ENCODE measurements at places on chromosomes 1 and 21.

DNA sequence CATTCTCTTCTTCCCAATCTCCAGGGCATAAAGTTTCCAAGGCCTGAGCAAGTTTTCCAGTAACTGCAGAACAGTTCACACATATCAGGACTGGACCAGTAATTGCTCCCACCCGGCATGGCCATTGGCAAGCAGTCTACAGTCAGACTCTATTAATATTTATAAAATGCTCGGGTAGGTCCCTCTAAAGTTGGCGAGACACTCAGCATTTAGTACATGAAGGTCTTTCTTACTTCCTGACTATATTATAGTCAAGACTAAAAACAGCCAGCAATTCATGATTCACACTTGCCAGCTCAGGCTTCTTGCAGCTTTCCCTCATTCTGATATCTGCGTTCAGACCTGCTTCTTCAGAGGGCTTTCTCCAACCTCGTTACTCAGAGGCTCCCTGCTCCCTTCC is 25.4 kb downstream of the GADD45A start:
- no peak for DNase-seq

- no peak for DNase-seq
Measured at GRCh38 chr21:35231090-35231489, 182.0 kb upstream of the RUNX1 start.

GRCh38 chr1:246001142-246001836 is 505.8 kb downstream of the SMYD3 start:
- no peak for DNase-seq

DNA sequence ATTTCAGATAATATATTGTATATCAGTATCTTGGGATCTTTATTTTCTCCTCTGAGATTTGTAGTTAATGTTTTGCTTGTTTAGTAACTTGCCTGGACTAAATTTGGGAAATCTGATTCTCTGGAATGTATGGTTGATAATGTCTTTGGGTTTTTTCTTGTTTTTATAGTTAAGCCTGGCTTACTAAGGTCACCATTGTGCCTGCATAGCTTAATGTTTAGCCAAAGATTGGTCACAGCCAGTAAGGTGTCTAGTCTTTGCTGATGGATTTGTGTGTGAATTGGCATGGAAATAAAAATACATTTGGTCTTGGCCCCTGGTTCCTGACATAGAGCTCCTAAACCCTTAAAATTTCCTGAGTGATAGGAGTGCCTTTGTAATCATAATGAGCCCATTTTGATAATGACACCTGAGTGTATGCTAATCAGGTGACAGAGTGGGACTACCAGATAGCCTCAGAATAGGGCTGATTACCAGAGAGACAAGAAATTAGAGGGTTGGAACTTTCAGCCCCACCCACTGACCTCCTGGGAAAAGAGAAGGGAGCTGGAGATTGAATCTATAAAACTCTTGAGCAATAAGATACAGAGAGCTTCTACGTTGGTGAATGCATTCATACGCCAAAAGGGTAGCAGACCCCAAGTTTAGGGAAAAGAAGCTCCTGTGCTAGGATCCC is 47.9 kb upstream of the NUF2 start:
- no peak for DNase-seq

DNA sequence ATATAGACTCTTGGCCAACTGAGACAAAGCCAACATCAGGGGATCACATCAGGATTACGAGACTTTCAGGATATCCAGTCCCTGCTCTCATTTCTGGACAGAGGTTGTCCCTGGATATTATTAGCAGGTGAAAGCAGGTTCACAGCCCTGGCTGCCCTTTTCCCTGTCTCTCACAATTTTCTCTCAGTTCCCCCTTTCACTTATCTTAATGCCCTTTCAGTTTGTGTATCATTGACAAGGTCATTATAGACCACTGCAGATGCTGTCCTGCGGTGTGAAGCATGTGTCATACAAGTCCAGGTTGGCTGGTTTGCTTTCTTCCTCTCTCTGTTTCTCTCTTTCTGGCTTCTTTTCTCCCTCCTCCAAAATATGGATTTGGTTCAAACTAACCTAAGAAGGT is 2.1 kb upstream of the KLHDC9 start:
- DNase-seq, result no peak

DNA sequence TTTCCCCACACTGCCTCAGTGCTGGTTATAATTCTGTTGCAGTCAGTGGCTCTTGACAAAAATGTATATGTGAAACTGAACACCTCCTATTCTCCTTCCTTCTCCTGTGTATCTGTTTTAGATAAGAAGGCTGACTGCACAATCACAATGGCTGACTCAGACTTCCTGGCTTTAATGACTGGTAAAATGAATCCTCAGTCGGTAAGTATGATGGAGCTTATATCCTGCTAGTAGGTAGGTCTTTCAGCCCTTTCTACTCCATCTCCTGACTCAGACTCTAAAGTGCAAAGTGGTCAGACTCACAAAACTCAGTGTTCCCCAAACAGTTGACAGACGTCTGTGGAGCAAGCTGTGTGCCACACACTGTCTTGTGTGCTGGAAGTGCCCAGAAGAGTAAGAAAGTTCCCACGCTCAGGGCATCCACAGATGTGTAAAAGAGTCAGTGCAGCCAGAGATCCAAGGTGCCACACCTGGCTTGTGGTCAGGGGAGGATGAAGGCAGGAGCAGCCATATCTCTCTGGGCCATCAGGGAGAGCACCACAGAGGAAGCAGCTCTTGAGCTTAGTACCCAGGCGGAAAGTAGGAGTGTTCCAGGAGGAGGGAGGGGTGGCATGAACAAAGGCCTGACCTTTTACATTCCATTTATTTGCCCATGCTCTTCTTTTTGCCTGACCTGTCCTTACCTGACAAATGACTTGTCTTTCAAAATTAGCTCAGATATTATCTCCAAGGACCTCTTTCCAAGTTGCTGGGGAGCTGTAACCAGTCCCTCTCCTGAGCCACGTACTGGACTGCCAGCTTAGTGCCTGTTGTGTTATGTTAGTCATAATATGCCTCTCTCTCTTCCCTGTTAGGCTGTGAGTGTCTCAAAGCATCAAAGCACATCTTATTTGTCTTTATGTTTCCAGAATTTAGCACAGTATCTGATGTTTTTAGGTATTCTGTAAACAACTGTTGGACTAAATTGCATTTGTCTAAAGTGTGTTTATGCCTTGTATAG is 14.0 kb upstream of the PODN start:
- DNase-seq, result no peak

- no peak for DNase-seq
Measured at GRCh38 chr21:45156459-45156858, 82.1 kb downstream of the ADARB1 start.

DNA sequence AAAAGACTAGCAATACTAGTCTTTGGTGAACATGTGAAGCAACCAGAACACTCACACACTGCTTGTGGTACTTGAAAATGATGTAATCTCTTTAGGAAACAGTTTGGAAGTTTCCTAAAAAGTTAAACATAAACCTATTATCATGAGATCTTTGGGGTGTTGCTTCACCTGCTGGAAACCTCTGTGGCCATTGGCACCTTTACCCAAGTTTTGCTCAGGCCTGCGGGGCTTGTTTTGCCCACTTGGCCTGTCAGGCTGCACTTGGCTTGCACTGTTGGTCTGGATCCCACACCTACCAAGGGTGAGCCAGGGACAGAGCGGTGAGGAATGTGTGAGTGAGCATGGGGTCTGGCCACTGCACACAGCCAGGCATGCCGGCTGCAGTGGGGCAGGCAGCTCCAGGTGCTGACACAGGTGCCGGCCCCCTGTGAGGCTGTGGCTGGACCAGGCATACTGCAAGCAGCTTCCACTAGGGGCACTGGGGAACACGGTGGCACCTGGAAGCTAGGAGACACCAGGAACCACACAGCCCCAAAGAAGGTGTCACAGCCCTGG is 14.4 kb upstream of the FNBP1L start:
- DNase-seq, result no peak

DNA sequence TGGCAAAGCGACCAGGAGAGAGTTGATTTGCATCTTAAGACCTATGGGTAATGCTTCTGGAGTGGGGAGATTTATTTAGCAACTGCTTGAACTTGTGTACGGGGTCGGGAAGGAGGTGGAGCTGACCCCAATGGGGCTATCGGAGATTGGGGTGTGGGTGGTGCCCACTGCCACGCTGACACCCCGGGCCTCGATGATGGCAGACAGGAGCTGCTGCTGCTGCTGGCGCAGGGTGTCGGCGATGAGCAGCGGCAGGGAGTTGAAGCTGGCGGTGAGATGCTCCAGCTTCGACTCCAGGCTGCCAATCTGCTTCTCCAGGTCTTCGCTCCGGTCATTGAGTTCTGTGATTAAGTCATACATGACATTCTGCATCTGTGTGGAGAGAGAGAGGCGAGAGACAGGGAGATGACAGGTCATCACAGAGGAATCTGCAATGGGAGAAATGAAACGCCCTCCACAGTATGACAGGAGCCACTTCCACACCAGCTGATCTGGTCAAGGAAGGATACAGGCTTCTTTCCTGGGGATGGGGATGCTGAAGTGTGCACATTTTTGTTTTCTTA is 100.0 kb upstream of the ADAR start:
- no peak for DNase-seq

GRCh38 chr1:177054542-177054941 is 110.0 kb downstream of the ASTN1 start:
- no peak for DNase-seq

GRCh38 chr1:153293480-153293775 is 19.3 kb downstream of the PGLYRP3 start:
- DNase-seq, result no peak
